ENCODE measurements at places on chromosomes 3 and 15. TPM values are rescaled to one million over a fixed set of nuclear protein-coding genes. Genes with fewer than 3 reads are reported as not detected.

Gene CCDC80
- total RNA-seq, result 0.15 TPM

Gene MUC20
- total RNA-seq, result 16.1 TPM

Gene LYZL4
- not detected for total RNA-seq

Gene IDH2
- total RNA-seq, result 33.5 TPM

Gene C2CD4A
- total RNA-seq, result not detected

Gene GLDN
- total RNA-seq, result not detected

Gene CAMK1
- 2.1 TPM for total RNA-seq

Gene FBXL2
- total RNA-seq, result not detected

Gene SELENOS
- total RNA-seq, result 42.2 TPM

Gene SKOR1
- 2.4 TPM for total RNA-seq

Gene TMEM212
- total RNA-seq, result not detected

Gene CAMK2N2
- total RNA-seq, result not detected

Gene PRSS50
- not detected for total RNA-seq

Gene SPSB4
- total RNA-seq, result not detected

Gene CCR8
- 1.3 TPM for total RNA-seq

Gene TEX9
- 0.20 TPM for total RNA-seq

Gene TF
- 0.35 TPM for total RNA-seq

Gene ESYT3
- 0.32 TPM for total RNA-seq

Gene STRA6
- total RNA-seq, result not detected

Gene KIF7
- total RNA-seq, result not detected
